Left cardiac atrium (tissue), 4 donors: ENCODE measurements at places on chromosomes 6 and 20.

GRCh38 chr6:12356983-12357972 is 67.1 kb downstream of the EDN1 start:
- no peak for DNase-seq

DNA sequence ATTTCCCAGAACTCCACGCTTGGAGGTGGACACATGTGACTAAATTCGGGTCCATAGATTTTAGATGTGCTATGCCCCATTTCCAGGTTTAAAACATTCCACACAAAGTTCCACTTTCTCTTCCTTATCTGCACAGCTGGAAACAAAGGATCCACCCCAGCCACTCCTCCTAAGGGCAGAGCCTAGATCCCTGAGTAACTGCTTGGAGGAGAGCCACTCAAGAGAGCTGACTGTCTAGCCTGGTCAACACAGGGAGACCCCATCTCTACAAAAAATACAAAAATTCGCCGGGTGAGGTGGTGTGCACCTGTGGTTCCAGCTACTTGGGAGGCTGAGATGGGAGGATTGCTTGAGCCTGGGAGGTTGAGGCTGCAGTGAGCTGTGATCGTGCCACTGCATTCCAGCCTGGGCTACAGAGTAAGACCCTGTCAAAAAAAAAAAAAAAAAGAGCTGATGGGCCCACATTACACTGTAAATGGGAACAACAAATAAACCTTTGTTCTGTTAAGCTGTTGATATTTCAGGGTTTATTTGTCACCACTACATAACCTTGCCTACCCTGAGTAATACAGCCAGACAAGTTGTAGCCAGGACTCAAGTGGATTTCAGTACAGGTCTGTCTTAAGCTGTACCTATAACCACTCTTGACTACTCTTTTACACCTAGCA is 25.8 kb upstream of the SNRPC start:
- no peak for DNase-seq

GRCh38 chr20:18024606-18025127 is 33.0 kb downstream of the OVOL2 start:
- DNase-seq: no peak

- no peak for DNase-seq
These were observed 880.4 kb downstream of the HACE1 start for GRCh38 chr6:103979308-103979707.

DNA sequence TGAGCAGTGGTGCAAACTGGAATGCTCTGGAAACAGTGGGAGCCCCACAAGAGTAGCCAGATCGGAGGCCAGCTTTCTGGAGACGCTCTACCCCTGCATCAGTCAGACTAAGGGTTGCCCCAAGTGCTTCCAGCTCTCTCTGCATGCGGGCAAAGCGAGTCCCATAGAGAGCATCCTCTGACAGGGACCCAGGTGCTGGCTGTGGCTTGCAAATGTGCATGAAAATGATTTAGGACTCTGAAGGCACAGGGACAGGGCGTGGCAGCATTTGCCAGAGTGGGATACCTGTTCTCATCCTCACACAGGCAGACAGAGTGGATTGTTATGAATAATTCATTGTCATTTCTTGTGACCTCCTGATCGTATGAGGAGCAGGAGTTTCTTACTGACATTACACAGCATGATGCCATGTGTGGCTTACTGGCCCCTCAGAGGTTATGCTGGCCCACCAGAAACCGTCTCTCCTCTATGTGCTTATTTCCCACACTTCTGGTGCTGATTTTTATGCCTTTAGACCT is 10.3 kb downstream of the RIN2 start:
- no peak for DNase-seq

- no peak for DNase-seq
These were observed 3.2 kb downstream of the TFB1M start for GRCh38 chr6:155311086-155311485.

DNA sequence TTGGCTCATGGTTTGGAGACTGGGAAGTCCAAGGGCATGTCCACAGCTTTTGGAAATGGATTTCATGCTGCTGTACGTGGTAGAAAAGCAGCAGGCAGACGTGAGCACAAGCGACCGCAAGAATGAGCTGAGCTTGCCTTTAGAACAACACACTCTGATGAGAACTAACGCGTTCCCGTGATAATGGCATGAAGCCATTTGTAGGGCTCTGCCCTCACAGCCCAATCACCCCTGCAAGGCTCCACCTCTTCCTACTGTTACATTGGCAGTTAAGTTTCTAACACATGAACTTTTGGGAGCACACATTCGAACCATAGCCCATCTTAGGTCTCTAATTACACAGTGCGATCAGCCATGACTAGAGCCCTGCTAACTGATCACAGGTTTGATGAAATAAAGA is 107.5 kb upstream of the TMEM170B start:
- DNase-seq: no peak

DNA sequence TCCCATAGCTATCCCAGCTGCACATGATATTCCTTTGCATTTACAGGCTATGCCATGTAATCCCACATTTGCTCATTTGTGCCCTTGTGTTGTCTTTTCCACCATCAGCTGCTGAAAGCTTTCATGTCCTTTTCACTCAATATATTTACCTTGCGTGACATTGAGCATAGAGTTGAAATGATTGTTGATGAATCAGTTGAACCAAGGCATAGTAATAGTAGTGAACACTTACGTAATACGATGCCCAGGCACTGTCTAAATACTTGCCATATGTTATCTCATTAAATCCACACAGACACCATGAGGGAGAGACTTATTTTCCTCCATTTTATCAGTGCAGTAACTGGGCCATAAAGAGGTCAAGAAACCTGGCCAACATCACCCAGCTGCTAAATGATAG is 13.1 kb downstream of the RNF8 start:
- DNase-seq: no peak

DNA sequence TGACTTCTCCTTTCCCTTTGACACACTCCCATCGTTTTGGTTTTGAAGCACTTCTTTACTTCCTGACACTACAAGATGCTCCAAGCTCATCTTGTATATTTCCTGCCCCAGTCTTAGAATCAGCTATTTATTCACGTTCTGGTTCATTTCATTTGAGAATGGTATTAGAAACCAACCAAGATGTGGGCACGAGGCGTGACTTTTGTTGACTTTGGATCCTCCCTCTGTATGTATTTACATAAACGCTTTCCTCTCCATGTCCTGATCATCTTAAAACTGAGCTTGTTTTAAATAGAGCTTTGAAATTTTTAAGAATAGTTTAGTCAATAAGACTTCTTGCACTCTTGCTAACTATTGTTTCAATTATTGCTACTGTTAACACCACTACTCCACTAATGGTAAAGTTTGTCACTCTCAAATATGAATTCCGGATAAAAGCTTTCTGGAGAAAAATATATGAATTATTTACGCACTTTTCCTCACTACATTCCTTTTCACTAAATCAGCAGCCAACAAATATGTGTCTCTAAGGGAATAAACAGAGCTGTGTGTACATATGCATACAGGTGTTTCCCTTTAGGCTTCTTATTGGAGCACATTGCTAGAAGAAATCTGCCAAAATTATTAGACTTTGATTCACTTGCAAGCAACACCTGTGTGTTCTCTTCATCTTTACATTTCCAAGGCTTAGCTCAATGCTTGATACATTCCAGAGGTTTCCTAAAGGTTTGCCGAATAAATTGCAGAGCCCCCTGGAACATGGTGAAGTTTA is 77.3 kb upstream of the TMEM244 start:
- DNase-seq: no peak

DNA sequence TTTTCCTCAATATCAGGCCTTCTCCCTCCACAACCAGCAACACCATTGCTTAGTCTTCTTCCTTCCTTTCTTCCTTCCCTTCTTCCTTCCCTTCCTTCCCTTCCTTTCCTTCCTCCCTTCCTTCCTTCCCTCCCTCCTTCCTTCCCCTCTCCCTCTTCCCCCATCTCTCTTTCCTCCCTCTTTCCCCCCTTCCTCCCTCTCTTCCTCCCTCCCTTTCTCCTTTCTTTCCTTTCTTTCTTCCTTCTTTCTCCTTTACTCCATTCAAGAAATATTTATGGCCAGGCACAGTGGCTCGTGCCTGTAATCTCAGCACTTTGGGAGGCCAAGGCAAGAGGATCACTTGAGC is 66.4 kb upstream of the SIRPA start:
- no peak for DNase-seq

GRCh38 chr20:38355161-38356012 is 9.1 kb downstream of the LBP start:
- no peak for DNase-seq

- DNase-seq: no peak
These were observed 22.2 kb upstream of the MRGBP start for GRCh38 chr20:62773845-62774714.

GRCh38 chr6:151652325-151652724 is 155.2 kb upstream of the ESR1 start:
- DNase-seq: no peak

DNA sequence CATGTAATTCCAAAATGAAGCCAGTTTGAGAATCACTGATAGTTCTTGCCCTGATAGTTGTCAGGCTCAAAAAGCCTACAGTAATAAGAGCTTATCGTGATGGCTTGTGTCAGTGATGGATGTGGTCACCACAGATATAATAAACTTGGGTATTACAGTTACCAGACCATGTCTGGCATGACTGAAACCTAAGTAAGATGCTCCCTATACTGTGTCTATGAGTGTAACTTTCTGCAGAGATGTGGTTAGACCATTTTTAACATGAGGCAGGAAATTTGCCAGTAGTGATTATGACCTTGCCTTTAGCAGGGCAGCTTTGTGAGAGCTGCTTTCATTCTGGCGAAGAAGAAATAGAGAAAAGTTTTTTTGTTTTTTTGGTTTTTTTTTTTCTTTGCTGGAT is 90.2 kb downstream of the ANKS1A start:
- no peak for DNase-seq

DNA sequence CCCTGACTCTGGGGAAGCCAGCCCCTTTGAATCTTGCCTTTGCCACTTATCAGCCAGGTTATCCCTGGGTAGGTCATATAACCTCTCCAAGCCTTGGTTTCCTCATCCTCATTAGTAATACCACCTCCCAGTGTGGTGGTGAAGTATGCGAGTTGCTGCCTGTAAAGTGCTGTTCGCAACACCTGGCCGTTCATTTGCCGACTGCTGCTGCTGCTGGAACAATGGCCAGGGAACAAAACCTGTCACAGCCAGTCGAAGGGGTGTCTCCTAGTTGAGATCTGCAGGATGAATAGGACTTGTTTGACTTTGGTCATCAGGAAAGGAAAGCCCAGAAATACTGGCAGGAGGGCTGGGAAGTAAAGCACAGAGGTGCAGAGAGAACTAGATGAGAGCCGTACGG is 6.1 kb downstream of the MANBAL start:
- DNase-seq: no peak

GRCh38 chr6:126318797-126319196 is 21.1 kb upstream of the CENPW start:
- no peak for DNase-seq

- DNase-seq: no peak
These were observed 7.3 kb downstream of the RAET1E start for GRCh38 chr6:149890629-149891045.

- no peak for DNase-seq
These were observed at the start of gene BPIFB1 for GRCh38 chr20:33282991-33283555. BPIFB1 (plus strand) TSS chr20:33283214; CDS start chr20:33286074, 2,860 bp downstream.

- DNase-seq: no peak
These were observed 106.5 kb downstream of the MAFB start for GRCh38 chr20:40582531-40582930.

- DNase-seq: no peak
These were observed 344.9 kb downstream of the CDKAL1 start for GRCh38 chr6:20879121-20879520.

DNA sequence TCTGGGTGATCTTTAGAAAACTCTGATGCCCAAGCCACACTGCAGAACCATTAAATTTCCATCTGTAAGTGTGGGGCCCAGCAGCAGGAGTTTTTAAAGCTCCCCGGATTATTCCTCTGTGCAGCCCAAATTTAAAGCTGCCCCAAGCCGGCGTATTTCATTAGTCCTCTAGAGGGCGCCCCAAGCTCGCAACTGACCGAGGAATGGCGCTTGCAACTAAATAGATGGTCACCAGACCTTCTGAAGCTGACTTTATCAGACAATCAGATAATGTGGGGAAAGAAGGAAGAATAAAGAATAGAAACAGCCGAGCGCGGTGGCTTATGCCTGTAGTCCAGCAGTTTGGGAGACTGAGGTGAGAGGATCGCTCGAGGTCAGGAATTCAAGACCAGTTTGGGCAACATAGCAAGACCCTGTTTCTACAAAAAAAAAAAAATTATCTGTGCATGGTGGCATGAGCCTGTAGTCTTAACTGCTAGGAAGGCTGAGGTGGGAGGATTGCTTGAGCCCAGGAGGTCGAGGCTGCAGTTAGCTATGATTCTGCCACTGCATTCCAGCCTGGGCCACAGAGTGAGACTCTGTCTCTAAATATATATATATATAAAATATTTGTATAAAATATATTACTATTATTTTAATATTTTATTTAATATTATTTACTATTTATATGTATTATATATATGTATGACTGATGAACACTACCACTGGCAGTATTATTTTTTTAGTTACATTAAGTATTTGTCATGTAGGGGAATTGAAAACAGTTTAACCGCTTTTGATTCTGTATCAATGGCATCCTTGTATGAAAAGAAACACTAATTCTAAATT is 56.0 kb downstream of the OTOR start:
- peak; percentile 35 for DNase-seq

- DNase-seq: no peak
These were observed 118.1 kb downstream of the RWDD2A start for GRCh38 chr6:83311231-83311630.

GRCh38 chr6:82441047-82441855 is 77.6 kb downstream of the TPBG start:
- DNase-seq: no peak

DNA sequence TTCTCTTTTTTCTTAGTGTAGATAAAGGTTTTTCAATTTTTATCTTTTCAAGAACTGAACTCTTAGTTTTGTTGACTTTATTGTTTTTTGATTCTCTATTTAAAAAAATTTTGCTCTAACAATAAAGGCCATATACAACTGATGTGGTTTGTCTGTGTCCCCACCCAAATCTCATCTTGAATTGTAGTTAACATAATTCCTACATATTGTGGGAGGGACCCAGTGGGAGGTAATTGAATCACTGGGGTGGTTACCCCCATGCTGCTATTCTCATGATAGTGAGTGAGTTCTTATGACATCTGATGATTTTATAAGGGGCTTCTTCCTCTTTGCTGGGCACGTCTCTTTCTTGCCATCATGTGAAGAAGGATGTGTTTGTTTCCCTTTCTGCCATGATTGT is 199.8 kb downstream of the DHX35 start:
- DNase-seq: no peak

DNA sequence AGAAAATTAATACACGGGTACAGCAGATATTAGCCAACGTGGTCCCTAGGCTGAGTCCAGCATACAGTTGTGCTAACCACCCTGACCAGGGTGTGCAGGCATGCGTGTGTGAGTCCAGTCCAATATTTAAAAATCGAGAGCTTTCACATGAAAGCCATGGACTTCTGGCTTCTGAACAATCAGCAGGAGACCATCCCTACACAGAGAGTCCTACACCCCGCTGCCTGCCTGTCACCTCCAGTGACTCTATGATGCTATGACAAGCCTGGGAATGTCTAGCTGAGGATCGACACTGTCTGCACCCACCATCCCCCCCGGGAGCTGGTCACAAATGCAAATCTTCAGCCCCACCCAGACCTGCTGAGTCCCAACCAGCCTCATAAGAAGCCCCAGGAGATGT is 7.9 kb downstream of the ACSS1 start:
- no peak for DNase-seq

- DNase-seq: no peak
These were observed 63.2 kb downstream of the PKIB start for GRCh38 chr6:122673343-122673961.
